ENCODE measurements at places on chromosomes 2 and 18.

DNA sequence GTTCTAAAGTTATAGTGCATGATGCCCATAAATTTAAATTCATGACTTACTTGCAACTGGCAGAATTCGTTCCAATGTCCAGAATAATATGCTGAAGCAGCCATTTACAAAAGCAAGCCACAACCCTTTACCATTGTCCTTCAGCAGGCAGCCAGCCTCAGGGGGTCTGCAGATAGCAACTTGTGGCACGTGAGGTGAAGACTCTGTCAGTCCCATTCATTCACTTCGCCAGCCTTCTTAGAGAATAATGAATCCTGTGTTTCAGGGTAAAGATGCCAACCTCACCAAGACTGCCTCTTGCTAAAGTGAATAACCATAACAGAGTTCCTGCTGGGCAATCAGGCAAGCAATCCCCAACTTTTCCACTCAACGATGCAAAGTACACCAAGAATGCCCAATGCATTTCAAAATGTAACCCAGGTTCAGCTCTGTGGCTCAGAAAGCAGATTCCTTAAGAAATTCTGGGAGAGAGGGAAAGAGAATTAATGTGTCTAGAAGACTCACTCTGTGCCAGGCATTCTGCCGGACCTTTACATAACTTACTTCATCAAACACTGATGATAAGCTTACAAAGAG, 315.4 kb downstream of the NCKAP5 start:
- no peak for DNase-seq

DNA sequence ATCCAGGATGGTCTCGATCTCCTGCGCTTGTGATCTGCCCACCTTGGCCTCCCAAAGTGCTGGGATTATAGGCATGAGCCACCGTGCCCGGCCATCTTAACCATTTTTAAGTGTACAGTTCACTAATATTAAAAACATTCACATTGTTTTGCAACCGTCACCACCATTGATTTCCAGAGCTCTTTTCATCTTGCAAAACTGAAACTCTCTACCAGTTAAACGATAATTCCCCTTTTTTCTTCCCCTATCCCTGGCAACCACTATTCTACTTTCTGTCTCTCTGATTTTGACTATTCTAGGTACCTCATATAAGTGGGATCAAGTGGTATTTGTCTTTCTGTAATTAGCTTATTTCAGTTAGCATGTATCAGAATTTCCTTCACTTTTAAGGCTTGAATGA, 16.8 kb upstream of the NEUROD1 start:
- no peak for DNase-seq

DNA sequence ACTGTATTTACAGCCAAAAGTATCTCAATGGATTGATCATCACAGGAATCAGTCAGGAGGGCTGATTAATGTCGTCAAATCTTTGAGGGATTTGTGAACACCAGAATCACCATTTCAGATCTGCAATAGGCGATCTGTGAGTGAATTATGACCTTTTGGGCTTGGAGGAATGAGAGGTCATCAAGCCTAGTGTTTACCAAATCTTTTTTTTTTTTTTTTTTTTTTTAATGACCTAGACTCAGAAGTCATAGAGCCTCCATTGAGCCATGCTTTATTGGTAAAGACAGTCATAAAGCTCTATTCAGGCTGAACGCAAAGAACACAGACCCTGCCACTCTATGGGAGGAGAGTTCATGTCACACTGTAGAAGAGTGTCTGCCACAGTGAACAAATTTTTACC, 97.7 kb downstream of the SOCS6 start:
- no peak for DNase-seq

GRCh38 chr18:13290856-13291271, 72.3 kb downstream of the LDLRAD4 start:
- peak; percentile 77 for DNase-seq

DNA sequence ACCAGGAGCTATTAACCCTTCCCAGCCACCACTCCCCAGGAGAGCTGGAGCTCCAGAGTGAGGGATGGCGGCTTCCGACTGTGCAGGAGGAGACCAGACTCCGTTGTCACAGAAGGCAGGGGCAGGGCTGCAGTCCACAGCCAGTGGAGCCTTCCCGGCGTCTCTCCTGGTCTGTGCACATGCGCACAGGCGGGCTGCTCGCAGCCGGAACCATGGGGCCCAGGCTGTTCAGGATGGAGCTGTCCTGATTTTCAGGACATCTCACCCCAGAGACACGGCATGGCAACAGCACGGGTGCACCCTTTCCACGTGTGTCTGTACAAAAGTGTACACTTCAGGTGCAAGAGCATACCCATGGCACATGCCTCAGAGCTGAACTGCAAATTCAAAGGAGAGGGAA, 28.9 kb downstream of the EIPR1 start:
- DNase-seq = no peak

- no peak for DNase-seq
Measured at GRCh38 chr2:68745006-68745405, 10.4 kb downstream of the ARHGAP25 start.

DNA sequence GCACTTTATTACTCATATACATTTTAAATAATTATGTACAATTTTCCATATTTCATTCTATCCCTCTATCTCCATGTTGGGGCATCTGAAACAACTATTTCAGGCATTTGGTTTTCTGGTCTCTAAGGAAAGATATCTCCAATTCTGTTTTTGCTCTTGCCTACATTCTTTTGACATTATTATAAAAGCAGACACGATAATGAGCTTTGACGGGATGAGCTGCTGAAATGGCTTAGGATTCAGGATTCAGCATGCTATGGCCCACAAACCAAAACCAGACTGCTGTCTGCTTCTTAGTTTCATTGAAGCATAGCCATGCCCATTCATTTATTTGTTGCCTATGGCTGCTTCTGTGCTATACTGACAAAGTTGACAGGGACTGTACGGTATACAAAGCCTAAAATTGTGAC, 42.7 kb upstream of the GLS start:
- DNase-seq = no peak

DNA sequence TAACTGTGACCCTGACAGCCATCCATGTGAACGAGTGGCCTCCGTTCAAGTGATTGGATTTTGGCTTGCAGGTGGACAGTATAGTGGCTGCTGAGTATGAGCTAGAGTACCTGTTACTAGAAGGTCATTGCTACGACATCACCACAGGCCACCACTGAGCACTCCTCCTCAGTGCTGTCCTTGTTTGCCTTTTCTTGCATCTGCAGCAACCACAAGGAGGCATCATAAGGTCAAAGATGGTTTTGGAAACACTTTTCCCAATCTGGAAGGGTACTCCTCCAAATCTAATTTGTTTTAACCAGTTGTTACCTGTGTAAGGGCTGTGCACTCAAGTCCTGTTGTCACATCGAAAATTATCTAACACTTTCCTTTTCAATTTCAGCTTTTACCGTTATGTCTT, 81.2 kb downstream of the UGGT1 start:
- no peak for DNase-seq

- no peak for DNase-seq
Measured at GRCh38 chr2:119086327-119086726, 72.2 kb downstream of the C1QL2 start.

DNA sequence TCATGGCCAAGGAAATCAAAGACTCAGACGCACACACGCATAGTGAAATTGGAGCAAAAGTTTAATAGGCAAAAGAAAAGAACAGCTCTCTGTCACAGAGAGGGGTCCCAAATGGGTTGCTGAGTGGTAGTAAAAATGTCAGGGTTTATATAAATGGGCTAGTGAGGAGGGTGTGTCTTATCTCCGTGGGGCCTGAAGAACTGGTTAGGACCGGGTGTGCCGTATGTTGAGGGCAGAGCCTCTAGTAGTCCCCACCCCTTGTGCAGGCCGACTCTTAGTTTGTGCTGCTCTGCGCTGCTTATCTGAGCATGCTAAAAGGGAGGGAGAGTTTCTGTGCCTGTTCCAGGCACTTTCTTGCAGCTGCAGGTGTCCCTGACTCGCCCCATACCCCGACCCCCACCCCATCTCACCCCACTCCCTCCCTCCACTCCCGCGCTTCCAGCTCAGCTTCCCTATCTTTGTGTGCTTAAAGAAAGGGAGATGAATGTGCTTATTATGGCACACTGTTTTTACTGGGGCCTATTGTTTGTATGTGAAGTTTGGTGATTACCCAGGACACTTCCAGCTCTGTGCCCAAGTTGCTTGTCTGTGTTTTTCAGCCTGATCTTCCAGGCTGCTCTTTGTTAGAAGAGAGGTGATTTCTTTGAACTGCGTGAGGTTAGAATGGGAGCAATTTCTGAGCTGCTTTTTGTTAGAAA, 167.4 kb downstream of the SPAG16 start:
- DNase-seq = no peak

- no peak for DNase-seq
Measured at GRCh38 chr18:12686100-12686499, 16.4 kb downstream of the CEP76 start.

DNA sequence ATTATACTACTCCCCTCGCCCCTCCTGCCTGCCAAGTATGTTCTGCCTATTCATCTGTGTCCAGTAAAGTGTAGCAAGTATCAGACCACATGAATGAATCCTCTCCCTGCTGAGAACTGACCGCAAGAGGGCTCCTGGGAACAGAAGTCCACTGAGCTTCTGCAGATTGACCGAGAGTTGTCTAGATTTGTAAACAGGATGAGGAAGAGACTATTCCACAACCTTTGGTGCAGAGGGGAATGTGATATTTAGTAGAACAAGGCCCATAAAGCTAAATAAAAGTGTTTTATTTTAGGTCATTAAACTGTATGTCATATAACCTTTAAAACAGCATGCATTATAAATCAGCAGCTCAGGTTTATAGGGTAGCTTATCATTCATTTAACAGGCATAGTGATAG, 377.0 kb downstream of the DCC start:
- no peak for DNase-seq

DNA sequence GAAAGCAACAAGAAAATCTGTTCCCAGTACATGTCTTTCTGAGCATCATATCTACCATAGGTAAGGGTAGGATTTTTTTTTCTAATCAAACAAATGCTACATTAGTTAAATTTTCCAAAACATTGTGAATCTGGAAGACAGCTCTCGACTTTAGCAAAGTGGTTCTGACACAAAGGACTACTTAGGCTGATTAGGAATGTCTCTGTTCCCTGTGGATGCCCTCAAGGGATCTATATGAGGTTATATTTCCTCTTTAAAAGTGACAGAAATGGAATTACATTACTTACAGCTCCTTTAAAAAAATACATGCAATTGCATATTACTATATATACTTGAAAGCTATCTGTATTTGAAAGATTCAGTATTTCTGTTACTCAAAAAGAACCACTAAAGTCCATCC, 15.4 kb downstream of the NYAP2 start:
- DNase-seq = no peak

GRCh38 chr2:192407692-192408091, 213.0 kb upstream of the TMEFF2 start:
- DNase-seq = no peak

DNA sequence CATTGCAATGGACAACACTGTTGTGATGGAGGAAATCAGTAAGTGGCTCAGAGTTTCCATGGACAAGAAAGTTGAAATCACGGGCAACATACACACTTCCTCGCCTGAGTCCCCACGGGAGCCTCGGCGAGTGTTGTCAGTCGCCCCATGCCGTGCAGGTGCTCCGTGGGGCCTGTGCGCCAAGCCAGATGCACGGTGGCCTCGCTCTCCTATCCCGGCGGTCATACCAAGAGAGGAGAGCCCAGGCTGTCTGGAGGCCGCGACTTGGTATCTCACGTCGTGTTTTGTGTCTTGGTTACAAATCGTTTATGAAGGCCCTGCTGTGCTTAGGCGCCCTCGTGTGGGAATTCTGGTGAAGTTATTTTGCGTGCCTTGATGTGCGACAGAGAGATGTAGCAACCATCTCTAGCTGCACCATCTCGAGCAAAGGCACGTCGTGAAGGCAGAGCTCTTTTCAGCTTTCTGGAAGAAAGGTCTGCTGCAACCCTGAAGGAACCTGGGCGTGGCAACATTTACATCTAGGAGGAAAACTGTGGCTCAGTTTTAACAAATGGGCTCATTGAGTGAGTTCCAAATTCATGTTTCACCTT, 21.8 kb downstream of the ATG4B start:
- DNase-seq = peak; percentile 22

- DNase-seq = no peak
Measured at GRCh38 chr2:169775354-169775753, 23.3 kb upstream of the SSB start.

GRCh38 chr18:59742325-59743111, 45.3 kb upstream of the CCBE1 start:
- DNase-seq = no peak

GRCh38 chr2:3223080-3223923, 154.3 kb downstream of the EIPR1 start:
- peak; percentile 64 for DNase-seq

DNA sequence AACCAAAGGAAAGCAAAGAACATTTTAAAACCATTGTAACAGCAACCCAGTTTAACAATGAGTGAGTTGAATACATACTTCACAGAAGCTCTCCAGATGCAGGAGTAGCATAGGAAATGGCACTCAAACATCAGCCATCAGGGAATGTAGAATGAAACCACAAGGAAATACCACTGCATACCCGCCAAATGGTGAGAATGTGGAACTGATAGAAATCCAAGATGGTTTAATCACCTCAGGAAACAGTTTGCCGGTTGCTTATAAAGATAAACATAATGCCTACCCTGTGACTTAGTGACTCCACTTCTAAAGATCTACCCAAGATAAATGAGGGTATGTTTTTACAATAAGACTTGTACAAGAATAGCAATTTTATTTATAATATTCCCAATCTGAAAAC, 132.0 kb downstream of the GALNT1 start:
- no peak for DNase-seq
